ENCODE measurements at places on chromosomes 2 and 18. TPM values are rescaled to one million over a fixed set of nuclear protein-coding genes. Genes with fewer than 3 reads are reported as not detected.

The PELI1 gene
- 31.1 TPM for total RNA-seq

The BBS5 gene
- total RNA-seq = 11.2 TPM

The TIA1 gene
- total RNA-seq = 82.2 TPM

The LHCGR gene
- total RNA-seq = 4.6 TPM

All from esophagus muscularis mucosa (tissue), 4 donors.